Stimulated activated CD8-positive, alpha-beta memory T cell treated with anti-CD3 and anti-CD28 coated beads, Interleukin-4, amount 100 ng/mL, for 1 hour (primary cell): ENCODE measurements at places on chromosomes 3 and 15.

DNA sequence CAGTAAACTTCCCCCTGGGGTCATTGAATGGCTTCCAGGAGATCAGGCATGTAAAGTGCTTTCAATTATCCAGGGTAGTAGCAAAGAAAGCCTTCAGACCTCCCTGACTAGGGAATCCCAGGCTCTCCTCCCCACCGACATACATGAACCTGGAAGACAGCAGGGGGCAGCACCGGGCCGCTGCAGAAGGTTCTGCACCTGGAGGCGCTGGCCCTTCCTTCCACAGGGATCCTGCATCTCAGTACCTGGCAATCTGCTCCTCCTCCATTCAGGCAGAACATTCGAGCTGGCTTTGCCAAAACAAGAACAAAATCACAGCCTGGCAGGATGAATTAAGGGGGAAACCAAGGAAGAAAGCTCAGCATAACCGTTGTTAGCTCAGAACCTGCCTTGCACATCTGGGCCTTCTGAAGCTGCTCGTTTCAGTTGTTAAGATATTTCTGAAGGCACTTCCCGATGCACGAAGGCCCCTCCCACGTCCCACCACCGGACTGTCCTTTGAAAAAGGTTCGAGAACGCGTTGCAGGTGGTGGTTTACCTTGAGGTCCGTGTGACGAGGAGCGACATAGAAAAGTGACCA, 237.7 kb downstream of the SLCO3A1 start:
- DNase-seq, result no peak

DNA sequence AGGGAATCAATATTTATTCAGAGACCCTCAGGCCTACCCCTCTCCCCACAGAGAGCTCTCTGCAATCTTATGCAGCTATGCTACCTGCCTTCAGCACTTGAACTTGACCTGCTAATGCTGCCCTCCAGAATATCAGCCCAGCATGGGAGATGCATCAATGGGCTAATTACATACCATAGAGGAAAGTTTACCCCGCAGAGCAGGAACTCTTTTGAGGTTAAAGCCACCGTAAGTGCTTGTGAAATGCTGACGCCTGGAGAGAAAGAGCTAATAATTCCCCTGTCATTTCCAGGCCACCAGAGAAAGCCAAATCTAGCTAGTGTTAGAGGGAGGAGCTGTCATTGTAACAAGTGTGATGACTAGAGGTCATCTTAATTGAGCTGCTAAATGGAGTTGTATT, 127.5 kb downstream of the CHST2 start:
- no peak for DNase-seq

DNA sequence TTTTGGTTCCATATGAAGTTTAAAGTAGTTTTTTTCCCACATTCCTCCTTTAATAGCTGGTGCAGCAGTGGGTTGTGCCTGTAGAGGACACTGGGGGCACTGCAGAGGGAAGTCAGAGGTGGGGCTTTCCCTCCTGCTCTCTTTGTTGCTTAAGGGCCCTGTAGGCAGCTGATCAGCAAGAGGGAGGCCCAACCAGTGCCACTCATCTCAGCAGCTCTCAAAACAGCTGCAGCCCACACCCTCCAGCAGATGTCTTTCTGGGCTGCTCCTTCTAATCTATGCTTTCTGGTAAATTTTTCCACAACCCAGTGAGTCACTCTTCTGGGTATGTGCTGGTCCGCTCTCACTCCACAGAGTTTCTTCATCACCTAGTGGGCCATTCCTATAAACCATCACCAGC, 263.8 kb downstream of the FEZF2 start:
- no peak for DNase-seq

DNA sequence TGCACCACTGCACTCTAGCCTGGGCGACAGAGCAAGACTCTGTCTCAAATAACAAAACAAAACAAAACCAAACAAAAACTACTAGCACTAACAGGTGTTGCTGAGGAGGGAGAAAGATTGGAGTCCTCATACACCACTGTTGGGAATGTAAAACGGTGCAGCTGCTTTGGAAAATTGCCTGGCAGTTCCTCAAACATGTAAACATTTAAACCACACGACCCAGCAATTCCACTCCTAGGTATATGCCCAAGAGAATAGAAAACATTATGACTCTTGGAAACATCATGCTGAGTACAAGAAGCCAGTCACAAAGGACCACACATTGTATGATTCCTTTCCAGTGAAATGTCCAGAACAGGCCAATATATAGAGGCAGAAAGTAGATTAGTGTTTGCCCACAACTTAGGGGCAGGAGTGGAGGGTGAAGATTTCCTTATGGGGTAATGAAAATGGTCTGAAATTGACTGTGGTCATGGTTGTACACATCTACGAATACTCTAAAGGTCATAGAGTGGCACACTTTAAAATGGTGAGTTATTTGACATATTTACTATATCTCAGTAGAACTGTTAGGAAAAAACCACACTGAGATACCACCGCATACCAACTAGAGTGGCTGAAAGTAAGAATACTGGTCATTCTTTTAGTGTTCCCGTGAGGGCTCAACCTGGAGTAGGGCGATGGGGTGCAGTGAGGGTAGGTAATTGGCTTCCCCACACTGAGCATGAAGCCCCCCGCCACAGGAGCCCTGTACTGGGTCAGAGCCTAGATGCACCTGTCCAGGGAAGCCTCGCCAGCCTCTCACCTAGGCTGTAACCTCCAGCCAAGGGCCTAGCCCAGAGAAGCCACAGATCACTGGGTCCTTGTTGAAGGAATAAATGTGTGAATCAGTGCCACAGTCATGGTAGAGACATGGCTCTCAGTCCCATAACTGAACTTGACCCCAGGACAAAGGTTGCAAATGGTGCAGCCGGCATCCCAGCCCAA, 131.1 kb downstream of the NUP210 start:
- DNase-seq, result no peak

DNA sequence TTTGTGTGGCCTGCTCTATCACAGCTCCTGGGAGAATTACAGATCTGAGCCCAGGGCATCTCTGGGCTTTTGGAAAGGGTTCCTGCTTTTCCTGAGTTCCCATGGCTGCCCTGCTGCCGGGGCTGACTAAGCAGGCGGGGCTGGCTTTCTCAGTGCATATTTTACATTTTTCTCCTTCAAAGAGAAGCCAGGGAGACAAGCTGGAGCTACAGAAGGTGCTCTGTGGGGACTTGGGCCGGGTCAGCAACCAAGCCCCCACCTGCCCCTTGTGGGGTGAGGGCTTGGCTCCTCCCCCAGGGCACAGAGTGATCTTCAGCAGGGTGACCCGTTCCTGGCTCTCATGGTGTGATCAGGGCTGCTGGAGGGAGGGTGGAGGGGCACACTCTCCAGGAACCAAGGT, 17.4 kb downstream of the ABTB1 start:
- no peak for DNase-seq

DNA sequence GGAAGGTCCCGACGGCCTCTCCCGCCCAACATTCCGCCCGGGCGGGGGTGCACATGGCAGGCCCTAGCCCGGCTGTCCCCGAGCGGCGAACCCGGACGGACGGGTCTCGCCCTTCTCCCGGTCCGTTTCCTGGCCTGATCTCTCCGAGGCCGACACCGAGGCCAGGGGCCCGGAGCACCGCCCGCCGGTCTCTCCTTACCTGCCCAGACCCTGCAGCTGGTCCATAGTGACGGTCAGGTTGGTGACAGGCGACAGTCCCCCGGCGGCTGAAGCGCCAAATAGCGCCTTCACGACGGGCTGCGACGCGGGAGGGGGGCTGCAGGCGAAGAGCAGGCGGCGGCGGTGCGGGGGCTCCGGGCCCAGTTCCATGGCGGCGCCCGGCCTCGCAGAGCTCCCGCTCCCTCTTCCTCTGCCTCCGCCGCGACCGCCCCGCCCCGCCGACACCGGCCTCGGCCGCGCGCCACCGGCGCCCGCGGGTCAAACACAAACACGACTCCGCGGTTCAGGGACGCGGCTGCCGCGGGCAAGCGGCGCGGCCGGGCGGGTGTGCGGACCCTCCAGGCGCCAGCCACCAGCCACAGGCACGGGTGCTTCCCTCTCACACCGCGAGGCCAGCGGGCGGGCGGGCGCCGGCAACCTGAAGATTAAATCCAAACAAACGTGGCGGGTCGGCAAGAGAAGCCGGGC, 495 bp downstream of the CDC25A start:
- peak; percentile 5 for DNase-seq

GRCh38 chr15:41285285-41285684, 47.1 kb downstream of the OIP5 start:
- no peak for DNase-seq
